ENCODE measurements at places on chromosomes 1 and 21. TPM values are rescaled to one million over a fixed set of nuclear protein-coding genes. Genes with fewer than 3 reads are reported as not detected.

DNA sequence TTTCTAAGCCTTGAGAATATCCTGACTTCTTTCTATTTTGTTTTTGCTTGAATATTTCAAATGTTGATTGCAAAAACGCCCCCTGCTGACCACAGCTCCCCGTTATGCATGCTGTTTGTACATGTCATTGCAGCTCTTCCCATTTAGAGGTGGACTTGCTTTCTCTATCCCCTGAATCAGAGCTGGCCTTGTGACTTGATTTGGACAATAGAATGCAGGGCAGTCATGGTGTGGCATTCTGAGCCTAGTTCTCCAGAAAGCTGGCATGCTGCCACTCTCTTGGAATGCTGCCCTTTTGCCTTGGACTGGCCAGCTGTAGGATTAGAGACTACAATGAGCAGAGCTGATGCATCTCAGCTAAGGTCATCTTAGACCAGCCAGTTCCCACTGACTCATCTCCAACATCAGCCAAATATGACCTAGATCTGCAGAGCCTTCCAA, 1561.5 kb downstream of the MRPL39 start:
- no peak for DNase-seq

DNA sequence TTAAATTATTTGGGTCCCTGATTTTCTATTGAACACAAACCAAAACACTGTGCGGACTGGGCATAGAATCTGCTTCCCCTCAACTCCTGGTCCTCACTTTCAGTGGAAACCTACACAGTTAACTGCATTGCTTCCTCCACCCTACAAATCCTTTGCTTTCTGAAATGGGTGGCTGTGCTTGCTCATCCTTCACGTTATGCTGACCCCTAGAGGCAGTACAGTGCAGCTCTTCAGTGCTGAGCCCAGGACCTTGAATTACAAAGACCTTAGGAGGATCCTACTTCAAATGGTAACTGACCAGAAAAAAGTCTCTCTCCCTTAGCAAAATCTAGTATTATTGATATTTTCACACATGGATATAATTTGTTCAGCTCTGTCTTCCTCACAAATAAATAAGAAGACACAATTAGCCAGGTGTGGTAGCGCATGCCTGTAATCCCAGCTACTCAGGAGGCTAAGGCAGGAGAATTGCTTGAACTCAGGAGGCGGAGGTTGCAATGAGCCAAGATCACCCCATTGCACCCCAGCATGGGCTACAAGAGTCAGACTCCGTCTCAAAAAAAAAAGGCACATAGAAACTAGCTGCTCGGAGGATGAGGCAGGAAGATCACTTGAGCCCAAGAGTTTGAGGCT, 63.4 kb upstream of the L1TD1 start:
- no peak for DNase-seq

- DNase-seq, result no peak
Measured at GRCh38 chr1:195096051-195096521, 1512.2 kb downstream of the KCNT2 start.

GRCh38 chr1:18332576-18332975, 148.2 kb upstream of the KLHDC7A start:
- no peak for DNase-seq

GRCh38 chr1:87393445-87394085, 64.9 kb downstream of the LMO4 start:
- no peak for DNase-seq

DNA sequence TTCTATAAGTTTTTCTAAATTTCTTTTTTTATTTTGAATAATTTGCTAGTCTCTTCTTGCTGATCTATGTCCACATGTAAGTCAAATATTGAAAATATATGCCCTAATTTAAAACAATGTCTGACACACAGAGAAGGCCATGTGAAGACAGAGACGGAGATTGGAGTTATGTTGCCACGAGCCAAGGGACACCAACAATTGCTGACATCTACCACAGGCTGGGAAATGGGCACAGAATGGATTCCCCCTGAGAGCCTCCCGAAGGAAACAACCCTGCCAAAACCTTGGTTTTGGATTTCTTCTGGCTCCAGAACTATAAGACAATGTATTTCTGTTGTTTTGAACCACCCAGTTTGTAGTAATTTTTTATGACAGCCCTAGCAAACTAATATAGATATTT, 485.0 kb upstream of the ZRANB2 start:
- DNase-seq, result no peak

DNA sequence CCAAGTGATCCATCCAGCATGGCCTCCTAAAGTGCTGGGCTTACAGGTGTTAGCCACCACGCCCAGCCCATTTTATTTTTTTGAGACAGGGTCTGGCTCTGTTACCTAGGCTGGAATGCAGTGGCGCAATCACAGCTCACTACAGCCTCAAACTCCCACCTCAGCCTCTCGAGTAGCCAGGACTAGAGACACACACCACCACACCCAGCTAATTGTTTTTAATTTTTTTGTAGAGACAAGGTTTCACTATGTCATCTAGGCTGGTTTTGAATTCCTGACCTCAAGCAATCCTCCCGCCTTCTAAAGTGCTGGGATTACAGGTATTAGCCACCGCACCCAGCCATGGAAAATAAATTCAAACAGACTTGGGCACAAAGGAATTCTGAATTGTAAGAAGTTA, 31.9 kb downstream of the PUM1 start:
- no peak for DNase-seq

DNA sequence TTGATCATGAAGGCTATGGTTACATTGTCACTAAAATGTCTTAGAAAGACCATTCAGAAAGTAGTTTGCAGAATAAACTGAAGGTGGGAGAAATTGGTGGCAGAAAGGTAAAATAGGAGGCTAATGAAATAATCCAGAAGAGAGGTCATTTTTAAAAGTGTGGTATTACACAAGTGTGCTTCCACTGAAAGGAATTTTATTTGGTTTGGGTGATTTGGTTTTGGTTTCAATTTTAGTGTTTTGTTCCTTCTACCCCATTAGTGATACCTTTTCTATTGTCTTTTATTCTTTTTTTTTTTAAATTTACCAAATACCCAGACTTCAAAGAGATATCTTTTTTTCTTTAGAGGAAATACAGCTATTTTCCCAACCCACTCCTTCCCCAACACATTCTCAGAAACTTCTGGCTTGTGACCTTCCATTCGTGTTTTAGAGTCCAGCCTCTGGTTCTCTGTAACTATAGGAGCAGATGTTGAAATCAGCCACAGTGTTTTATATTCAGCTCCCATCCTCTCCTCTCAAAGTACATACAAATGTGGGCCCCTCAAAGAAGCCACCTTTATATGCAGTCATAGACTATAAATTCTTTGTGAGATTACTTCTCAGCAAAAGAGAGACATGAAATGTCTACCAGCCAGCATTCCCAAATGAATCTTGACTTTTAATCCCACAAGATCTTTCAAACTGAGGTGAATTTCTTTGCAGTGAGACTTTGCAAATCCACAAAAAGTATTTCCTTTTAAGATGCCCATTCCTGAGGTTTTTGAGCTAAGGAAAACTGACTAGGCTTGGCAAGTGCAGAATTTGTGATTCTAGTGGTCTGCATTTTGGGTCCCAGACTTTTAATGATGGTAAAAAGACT, 42.0 kb upstream of the PALMD start:
- no peak for DNase-seq

The ADCY10 gene
- 0.39 TPM for total RNA-seq

The WNT9A gene
- 3.0 TPM for total RNA-seq

DNA sequence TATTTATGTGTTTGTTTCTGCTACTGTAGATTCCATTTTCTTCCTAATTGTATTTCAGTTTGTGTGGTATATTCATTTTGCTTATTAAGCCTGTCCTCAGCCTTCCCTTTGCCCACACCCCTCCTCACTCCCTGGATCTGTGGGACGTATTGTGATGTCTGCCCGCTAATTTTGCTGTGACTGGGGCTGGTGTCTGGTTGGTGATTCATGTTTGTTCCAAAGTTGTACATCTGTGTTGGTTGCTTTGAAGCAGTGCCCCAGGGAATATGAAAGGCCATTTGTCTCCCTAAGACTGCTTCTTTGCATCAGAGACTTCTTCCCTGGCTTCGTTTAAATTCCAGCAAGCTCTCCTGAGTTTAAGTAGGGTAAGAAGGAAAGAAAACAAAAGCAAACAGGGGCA, 289.5 kb upstream of the SGIP1 start:
- no peak for DNase-seq

DNA sequence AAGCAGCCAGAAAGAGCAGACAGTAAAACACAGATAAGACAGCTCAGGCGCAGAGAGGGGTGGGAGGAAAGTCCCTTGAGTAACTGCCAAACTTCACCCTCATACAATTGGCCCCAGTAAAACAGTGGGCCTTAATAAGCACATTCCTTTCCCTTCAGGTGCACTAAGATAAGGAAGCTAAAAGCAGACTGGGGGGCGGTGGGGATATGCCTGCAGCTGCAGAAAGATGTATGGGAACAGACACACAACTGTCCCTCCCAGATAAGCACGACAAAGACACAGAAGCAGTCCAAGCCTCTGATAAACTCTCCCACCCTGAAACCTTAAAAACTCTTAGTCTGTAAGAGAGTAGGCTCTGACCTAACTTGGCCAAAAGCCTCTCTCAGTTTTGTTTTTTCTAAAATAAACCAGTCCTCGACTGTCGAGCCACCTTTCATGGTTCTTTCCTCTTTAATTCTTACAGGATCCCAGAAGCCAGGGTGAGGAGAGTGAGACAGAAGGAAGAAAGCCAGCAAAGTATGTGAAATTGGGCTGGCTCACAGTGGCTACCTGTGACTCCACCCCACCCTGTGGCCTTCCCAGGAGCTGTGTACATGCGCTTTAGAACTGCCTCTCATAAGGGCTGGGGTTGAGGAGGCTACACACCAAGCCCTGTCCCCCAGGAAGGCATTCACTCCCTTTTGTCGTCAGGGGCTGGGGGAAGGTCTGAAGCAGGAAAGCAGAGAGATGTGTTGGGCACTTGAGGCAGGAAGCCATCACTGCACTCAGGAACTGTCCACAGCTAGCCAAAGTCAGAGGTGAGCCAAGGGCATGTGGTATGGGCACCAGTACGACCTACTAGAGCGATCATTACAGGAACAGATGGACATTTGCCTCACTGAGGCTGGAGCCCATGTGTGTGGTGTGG, 4.6 kb downstream of the PGLYRP4 start:
- peak; percentile 34 for DNase-seq

All from type B pancreatic cell (in vitro differentiated cells).